ENCODE measurements at places on chromosomes 12 and 14. TPM values are rescaled to one million over a fixed set of nuclear protein-coding genes. Genes with fewer than 3 reads are reported as not detected.

GPR65 gene
- total RNA-seq = 0.42 TPM

CMA1 gene
- total RNA-seq = 0.47 TPM

MYF6 gene
- total RNA-seq = not detected

C14orf132 gene
- 2.4 TPM for total RNA-seq

TAS2R42 gene
- total RNA-seq = not detected

ACOT6 gene
- not detected for total RNA-seq

P2RX2 gene
- not detected for total RNA-seq

LRP1 gene
- 108 TPM for total RNA-seq
